ENCODE measurements at places on chromosomes 6 and 20. TPM values are rescaled to one million over a fixed set of nuclear protein-coding genes. Genes with fewer than 3 reads are reported as not detected.

Gene GPX5
- polyA plus RNA-seq, result not detected

Gene OTOR
- not detected for polyA plus RNA-seq

Gene IMPG1
- not detected for polyA plus RNA-seq

Gene MUCL3
- polyA plus RNA-seq, result not detected

Gene PLTP
- 154 TPM for polyA plus RNA-seq

Gene DCDC2
- polyA plus RNA-seq, result not detected

Gene CST5
- not detected for polyA plus RNA-seq

Gene DSP
- 0.02 TPM for polyA plus RNA-seq

Data from SK-N-SH (cell line).